ENCODE measurements at places on chromosomes 3 and 15.

DNA sequence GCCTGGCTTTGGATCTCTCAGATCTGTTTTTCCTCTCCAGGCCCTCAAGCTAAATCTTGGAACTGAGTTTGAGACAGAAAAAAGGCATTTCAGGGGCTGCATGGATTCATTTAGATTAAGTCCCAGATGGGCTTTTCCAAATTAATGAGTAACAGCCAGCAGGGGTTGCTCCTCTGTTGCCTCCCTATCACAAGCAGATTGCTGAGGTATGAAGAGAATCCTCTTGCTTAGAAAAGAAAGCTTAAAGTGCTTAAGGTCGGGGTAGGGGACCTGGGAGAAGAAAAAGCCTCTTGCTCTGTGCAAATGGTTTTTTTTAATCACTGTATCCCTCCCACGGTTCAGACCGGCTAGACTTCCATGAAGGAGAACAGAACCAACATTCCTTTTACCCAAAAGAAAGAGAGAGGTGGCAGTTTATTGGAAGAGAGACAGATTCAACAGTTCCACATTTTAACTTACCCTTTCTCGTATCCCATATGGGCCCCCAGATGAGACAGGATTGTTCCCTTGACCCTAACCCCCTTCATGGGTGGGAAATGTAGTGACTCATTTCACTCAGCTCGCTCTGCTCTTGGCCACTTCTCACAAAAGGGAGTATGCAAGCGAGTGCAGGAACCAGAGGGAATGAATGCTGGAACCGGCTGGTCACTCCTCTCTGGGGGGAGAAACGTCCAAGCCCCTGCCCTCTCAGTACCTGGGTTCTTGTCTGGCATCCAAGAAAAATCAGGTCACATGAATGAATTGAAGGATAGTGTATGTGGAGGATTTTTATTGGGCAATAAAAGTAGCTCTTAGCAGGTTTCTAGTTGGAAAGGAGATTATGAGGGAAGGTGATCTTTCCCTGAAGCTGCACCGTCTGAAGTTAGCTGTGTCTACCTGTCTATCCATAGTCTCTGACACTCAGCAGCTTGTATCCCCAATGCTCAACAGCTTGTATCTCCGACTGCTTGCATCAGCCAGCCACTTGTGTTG is 745.2 kb downstream of the SI start:
- peak; percentile 54 for DNase-seq

- no peak for DNase-seq
Measured at GRCh38 chr15:42210696-42211095, 2.6 kb upstream of the VPS39 start.

GRCh38 chr15:68187559-68187958 is 17.6 kb downstream of the CALML4 start:
- DNase-seq, result peak; percentile 93

DNA sequence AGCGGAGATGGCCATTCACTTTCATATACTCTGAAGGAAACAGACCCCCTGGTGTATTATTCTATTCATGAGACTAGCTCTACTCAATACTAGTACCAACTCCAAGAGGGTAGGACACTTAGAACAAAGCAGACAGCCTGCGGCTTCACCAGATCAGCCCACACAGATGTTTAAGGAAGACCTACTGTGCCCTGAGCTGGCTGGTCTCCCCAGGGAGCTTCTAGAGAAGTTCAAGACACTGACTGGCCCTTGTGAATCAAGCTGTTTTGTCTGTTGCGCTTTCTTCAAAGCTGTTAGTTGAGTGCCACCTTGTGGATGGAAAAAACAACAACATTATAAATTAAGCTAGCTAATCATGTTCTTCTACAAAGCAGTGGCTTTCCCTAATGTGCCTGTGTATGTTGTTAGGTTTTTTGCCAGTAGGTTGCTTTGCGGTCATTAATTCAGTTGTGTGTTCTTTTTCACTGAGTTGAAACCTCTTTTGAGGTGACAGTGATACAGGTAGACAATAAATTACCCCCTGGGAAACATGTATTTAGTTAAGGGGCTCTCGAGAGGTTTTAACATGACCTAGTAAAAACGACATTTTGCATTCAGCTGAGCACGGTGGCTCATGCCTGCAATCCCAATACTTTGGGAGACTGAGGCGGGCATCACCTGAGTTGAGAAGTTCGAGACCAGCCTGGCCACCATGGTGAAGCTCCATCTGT is 64.2 kb upstream of the MYZAP start:
- DNase-seq, result peak; percentile 76

DNA sequence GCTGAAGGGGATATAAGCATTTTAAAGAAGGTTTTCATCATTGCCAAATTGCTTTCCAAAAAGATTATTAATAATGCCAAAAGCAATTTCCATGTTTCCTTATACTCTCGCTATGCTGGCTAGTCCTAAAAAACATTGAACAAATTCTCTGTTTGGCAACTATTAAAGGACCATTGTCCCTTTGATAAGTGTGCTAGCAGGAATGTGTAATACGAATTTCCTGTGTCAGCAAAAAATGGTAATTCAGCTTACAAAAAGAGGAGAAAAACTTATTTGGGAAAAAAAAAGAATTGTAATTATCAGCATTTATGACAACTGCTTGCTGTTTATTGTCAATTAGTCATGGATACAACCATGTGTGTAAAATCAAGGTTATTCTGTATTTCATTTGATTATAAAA is 138.6 kb downstream of the TBL1XR1 start:
- no peak for DNase-seq

- DNase-seq, result peak; percentile 57
Measured at GRCh38 chr15:63752075-63752684, 81.6 kb downstream of the HERC1 start.

- no peak for DNase-seq
Measured at GRCh38 chr15:58398071-58398470, 33.7 kb upstream of the LIPC start.

GRCh38 chr3:150033721-150034120 is 63.0 kb upstream of the PFN2 start:
- no peak for DNase-seq

- no peak for DNase-seq
Measured at GRCh38 chr3:155326244-155326643, 32.8 kb upstream of the STRIT1 start.

DNA sequence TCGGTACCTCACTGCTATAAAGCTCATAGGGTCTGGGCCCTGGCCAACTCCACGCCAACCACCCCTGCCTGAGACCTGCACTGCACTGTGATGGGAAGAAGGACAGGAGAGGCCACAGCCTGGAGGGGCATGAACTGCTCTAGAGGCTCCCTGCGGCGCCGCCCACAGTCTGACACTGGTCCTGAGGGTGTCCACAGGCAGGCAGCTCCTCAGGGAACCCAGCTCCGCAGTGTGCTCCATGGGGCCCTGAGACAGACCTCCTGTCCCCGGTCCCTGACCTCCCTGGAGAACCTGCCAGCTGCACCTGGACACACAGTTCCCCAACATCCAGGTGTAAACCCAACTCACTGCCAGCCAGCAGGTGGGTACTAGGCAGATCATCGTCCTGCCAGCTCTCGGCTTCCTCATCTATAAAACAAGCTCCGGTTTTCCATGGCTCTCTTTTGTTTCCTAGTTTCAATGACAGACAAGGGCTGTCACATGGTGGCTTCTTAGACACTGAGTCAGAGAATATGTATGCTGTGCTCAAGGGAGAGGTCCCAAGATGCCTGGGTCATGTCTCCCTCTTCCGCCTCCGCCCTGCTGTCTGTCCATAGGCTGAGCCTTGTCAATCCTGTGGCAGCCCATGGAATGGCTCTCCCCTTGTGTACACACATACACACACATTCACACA is 5.1 kb upstream of the HAPLN3 start:
- DNase-seq, result no peak

- DNase-seq, result no peak
Measured at GRCh38 chr3:122975924-122976293, 51.7 kb downstream of the SEMA5B start.

DNA sequence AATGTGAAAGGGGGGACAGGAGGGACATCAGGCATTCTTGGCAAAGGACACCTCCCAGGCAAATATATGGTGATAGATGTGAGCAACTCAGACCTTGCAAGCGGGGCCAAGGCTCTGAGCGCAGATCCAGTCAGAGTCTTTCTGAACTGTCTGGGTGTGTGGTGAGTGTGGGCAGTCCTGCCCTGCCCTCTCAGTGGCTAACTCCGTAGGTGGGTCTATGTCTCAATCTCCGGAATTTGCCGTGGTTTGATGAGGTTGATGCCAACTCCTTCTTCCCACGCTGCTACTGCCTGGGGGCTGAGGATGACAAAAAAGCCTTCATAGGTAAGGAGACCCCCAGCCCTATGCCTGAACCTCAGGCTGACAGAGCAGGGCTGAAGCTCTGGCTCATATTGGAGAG is 7.4 kb downstream of the TTLL3 start:
- DNase-seq, result no peak

DNA sequence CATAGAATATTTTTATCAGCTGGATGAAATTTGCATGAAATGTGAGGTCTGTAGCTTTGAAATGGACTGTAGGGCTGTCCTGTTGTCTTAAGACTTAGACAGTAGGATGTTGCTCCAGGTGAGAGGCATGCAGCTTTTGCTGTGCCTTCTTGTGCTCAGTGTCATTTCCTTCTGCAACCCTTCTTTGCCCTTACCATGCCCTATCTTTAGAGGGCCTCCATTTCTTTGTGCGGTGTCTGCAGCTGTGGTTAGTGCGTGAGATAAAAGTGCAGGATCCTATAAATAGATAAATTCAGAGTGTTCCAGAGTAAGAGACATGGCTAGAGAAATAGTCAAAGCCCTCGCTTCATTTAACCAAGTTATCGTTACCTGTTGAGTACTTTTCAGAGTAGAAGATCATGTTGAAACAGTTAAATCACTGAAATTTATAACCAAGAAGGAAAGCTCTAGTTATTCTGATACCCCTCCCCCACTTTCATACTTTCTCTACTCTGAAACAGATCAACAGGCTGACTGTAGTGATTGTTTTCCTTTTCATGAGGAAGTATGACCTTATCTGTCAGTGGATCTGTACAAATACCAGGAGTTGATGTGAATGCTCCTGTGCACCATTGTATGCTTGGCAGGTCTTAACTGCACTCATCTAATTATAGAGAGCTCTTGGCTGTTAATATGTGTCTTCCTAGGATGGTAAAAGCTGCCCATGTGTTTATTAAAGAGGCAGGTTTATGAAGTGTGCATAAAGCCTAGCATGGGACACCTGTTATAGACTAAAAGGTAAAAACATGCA is 18.2 kb downstream of the EIF3J start:
- no peak for DNase-seq

DNA sequence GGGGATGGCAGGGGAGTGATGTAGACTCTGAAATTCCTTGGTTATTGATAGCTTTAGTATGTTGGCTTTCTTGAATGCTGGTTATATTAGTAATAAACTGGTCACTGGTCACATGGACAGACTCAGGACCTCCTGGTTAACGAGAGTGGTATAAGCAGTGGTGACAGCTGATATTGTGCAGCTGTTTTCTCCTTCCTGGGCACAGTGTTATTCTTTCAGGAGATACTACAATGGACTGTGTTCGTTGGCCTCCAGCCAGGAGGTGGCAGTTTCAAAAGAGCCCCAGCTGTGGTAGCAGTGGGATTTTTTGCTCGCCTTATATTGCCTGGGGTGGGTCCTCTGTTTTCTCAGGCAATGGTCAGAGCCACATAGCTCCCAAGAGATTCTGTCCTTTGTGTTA is 181.6 kb upstream of the RBMS3 start:
- peak; percentile 23 for DNase-seq

GRCh38 chr3:61438253-61439121 is 122.9 kb upstream of the PTPRG start:
- DNase-seq, result no peak

DNA sequence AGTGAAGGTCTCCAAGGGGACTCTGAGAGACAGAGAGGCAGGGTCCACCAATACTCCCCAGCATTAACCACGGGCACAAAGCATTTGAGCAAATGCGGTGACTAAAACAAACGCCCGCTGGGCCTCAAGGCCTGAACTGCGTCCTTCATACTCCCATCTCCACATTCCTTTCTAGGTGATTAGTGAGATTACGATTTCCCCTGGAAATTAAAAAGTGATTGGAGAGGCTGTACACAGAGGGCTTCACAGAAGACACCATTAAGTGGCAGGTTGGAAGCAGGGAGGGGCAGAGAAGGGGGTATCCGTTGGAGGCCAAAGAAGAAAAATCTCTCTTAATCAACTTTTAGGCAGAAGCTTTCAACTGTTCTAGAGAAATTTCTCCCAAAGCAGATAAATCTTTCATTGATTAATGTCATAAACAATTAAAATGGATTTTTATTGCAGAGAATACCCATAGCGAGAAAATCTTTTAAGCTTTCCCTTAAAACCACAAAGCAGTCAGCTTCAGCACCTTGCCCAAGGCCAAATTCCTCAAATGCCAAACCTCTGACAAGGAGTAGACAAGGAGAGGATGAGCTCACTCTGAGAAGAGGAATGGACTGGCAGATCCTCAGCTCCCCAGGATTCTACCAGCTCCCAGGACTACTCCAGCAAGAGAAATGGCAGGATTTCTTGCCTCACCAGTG is 38.2 kb downstream of the MB21D2 start:
- DNase-seq, result peak; percentile 94

DNA sequence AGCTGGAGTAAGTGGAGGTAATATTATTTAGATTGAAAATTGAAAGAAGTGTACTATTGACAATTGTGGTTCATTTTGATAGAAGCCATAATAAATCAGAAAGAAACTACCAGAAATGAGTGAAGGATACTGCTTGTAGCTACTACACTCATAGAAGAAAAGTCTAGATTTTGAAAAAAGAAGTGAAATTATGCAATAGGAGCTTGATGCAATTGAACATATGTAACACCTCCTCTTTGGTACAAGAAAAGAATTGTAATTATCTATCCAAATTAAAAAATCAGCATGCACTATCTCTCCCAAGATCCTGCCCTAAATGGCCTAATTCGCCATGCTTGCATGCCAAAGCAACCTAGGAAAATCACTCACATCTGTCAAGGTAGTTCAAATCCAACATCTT is 51.1 kb upstream of the CD200R1L start:
- no peak for DNase-seq

- peak; percentile 28 for DNase-seq
Measured at GRCh38 chr3:193396451-193397244, 18.1 kb upstream of the ATP13A5 start.

DNA sequence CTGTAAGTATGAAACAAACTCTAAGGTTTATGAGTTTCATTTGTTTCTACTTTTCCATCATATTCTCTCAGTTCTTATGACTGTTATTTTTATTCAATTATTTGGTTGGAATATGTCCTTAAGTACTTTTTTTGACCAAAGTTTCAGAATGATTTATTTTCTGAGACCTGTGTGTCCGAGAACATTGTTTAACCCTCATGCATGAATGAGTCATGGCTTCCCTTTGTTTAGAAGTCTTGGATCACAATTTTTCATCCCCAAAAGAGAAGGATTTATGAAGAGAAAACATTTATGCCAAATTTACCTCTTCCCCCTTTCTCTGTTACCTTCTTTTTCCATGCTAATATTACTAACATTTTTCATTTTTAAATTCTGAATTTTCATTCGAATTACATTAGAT is 518.0 kb upstream of the NR2F2 start:
- DNase-seq, result peak; percentile 24

GRCh38 chr3:67064105-67064504 is 66.0 kb downstream of the KBTBD8 start:
- no peak for DNase-seq

Measured in cardiac muscle cell (in vitro differentiated cells and primary cell).